ENCODE measurements at places on chromosomes 4 and X.

DNA sequence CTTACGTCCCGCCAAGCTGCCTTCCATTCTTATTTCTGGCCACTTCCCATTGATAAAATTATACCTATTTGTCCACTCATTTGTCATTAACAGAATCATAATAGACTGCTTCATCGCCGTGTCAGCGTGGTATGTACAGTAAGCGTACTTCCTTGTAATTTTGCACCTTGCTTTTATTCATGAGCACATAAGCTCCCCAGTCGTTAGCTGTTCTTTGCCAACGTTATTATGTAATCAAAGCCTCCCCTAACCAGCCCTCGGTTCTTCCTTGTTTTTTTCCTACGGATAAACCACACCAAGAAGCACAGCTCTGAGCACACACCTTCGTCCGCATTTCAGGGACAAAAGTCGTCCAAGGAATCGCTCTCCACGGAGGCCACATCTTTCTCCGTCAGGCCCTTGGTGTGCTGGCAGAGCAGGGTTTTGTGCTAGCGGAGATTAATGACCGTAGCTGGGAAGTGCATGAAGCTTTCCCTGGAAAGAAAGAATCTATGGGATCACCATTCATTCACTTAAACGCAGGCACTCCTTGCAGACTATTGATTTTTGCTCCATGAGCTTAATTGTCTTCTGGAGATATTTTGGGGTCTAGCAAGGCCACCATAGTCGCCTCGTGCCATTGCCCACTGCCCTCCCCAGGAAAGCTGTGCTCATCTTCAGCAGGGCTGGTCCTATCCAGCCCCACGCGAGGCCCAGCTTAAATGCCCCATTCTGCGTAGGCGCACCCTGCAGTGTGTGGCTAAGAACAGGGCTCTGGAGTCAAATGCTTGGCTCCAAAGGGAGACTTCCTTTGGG, 200.9 kb upstream of the PSAPL1 start:
- no peak for DNase-seq

GRCh38 chrX:132258509-132258908, 39.3 kb upstream of the RAP2C start:
- DNase-seq = no peak

DNA sequence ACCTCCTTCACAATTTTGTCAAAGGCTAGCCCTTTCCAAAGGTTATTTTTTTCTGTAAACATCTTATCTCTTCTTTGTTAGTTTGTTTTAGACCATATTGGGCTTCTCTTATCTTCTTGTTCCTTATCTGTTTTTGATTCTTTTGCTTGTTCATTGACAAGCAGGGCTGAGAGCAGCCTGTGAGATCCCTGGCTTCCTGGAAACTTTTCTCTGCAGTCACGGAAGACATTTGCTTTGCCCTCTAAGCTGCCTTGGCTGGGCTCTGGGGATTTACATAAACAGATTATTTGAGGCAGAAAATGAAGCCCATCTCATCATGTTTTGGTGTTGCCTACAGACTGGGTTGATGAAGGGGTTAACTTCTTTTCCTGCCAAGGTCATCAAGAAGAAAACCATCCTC, 157.4 kb upstream of the AMOT start:
- DNase-seq = no peak

- no peak for DNase-seq
These were observed 40.1 kb upstream of the SETD7 start for GRCh38 chr4:139596034-139596683.

- no peak for DNase-seq
These were observed 87.7 kb downstream of the FAM13A start for GRCh38 chr4:88969271-88969670.

GRCh38 chr4:186021461-186022167, 47.3 kb upstream of the TLR3 start:
- no peak for DNase-seq

DNA sequence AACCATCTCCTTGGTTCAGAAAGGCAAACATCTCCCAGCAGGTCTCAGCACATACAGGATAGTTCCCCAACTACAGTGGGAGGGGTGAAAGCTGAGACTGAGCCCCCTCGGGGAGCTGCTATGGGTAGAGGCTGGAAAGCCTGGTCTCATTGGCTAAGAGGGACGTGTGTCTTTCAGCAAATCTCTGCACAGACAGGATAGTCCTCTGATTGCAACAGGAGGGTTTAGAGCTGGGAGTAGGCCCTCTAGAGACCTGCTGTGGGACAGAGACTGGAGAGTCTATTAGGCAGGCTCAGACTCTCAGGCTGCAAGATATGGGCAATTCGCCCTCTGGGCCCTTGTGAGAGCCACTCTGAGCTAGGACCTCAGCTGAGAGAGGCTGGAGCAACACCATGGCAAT, 271.6 kb upstream of the GALNT7 start:
- DNase-seq = no peak

DNA sequence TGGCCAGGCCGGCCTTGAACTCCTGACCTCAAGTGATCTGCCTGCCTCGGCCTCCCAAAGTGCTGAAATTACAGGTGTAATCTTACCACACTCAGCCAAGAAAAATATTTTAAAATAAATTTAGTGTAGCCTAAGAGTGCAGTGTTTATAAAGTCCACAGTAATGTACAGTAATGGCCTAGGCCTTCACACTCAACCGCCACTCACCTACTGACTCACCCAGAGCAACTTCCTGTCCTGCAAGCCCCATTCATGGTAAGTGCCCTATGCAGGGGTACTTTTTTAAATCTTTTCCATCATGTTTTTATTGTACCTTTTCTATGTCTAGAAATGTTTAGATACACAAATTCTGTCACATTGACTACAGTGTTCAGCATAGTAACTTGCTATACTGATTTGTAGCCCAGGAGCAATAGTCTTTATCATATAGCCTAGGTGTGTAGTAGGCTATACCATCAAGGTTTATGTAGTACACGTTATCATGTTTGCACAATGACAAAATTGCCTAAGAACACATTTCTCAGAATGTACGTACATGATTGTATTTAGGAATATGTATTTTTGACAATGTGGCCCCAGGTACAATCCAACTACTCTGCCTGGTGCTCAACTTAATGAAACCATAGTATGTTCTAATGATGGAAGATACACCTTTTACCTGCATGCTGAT, 455.2 kb downstream of the PCDH7 start:
- no peak for DNase-seq

- no peak for DNase-seq
These were observed 6.8 kb downstream of the TXK start for GRCh38 chr4:48127231-48127630.

DNA sequence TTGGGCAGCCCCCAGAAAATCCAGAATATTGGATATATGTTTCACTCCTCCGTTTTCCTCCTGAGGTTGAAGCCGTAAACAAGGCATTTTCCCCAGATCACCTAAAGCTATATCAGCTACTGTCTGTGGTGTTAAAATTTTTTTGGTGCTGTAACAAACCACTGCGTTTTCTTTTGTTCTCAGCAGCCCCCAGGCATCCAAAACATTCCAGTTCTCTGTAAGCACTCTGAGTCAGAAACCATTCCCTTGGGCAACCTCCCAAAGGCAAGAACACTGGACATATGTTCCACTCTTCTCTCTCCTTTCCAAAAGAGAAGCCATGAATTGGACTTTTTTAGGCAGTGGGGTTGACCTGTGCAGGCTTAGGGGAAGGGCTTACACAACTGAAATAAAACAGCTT, 310.9 kb downstream of the MID1IP1 start:
- no peak for DNase-seq

GRCh38 chr4:87738483-87738882, 60.9 kb upstream of the IBSP start:
- DNase-seq = no peak

- DNase-seq = no peak
These were observed 222.7 kb upstream of the LNX1 start for GRCh38 chr4:53813998-53814397.

DNA sequence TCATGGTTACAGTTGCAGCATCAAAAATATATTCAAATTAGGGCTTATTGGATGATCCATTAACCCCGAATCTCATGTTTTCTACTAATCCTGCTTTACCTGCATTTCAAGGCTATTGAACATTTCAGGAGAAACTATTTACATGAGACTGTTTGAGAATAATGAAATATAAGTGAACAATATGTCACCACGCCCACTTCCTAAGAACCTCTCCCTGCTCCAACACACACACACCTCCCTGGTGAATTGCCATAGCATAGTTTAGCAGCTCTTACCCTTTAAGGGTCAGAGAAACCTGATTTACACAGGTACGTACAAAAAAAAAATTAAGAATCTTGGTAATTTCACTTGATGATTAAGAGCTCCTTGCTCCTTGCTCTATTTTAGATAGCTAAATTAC, 113.4 kb downstream of the ANXA5 start:
- DNase-seq = no peak

- no peak for DNase-seq
These were observed 602.1 kb downstream of the RAB28 start for GRCh38 chr4:12881945-12882584.

Measured in NCI-H1417 treated with DMSO at 0.1 percent for 48 hours (cell line).